ENCODE measurements at places on chromosomes 7 and 10.

- DNase-seq = no peak
These were observed 40.1 kb downstream of the RBM28 start for GRCh38 chr7:128303643-128304042.

DNA sequence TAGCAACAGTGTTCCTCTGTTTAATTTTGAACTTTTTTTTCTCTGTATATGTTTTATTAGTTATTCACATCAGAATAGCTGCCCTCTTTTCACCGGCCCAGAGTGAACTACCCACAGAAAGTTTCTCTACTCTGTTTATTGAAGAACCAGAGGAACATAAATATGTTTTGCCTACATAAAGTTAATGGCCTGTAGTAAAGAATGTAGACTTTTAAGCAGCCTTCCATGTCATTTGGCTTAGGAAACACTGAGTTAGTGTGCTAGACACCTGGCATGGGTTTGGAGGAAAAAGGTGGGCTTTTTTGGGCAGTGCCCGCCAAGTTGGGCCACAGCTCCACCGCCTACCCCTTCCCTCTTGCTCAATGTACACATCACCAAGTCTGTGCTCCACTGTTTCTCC, 8.9 kb upstream of the MEST start:
- DNase-seq = no peak

DNA sequence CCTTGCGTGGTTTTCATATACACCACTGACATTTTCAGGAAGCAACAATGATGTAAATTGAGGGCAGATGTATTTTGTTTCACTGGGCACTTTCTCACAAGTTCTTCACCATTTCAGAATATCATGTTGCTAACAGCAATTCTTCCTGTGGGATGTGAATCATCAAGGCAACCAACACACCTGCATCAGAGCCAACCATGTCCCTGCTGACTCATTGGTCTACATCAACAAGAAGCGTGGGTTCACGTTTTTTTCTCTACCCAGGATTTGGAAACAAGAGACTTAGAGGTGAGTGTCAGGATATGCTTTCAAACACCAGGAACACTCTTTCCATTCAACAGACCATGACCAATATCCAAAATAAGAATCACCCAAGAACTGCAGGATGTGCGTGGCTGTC, 203.9 kb downstream of the TEX36 start:
- DNase-seq = no peak

DNA sequence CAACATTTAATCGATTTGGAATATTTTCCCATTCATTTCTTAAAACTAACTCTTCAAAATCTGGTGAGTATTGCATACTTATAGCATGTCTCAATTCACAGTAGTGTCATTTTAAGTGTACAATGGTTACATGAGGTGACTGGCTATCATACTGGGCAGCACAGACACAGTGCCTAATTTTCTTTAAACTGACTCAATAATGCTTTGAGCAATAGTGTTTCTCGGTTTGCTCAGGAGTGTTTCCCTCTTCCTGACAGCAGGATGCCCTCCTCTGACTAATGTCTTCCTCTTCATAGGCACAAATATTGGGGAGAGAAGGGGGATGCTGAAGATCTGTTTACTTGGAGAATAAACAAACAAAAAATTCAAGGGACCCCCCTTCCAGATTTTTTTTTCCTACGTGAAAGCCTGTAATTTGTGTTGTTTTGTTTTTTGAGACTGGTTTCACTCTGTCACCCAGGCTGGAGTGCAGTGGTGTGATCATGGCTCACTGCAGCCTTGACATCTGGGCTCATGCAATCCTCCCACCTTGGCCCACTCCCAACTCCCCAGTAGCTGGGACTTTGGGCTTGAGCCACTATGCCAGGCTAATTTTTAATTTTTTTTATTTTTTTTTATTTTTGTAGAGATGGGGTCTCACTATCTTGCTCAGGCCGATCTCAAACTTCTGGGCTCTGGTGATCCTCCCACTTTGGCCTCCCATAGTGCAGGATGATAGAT, 2.2 kb downstream of the MRC1 start:
- no peak for DNase-seq

DNA sequence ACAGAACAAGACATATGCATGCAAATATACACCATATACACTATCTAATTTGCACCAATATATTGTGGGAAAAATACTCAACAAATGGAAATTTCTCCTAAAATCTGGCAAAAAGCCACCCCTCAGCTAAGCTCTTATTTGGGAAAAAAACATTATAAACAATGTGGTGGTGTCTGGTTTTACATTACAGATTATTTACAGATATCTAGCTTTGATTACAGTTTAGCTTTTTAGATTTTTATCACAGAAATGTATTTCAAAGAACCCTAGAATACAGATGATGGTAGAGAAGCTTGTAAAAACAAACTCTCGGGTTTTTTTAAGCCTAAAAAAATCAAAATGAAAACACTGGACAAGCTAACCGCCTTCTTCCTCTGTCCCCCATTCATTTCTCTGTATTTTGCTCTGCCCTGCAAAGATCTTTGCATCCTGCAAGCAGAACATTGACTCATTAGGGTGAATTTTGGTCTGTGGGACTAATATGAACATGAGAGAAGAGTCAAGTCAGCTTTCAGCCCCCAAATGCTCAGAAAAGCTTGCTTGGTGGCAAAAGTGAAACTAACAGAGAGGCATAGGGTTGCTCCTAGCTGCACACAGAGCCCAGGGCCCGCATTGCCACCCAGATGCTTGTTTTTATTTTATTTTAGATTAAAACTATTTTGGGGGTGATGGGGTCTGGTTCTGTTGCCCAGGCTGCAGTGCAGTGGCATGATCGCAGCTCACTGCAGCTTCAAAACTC, 88.8 kb upstream of the LYZL1 start:
- DNase-seq = no peak

DNA sequence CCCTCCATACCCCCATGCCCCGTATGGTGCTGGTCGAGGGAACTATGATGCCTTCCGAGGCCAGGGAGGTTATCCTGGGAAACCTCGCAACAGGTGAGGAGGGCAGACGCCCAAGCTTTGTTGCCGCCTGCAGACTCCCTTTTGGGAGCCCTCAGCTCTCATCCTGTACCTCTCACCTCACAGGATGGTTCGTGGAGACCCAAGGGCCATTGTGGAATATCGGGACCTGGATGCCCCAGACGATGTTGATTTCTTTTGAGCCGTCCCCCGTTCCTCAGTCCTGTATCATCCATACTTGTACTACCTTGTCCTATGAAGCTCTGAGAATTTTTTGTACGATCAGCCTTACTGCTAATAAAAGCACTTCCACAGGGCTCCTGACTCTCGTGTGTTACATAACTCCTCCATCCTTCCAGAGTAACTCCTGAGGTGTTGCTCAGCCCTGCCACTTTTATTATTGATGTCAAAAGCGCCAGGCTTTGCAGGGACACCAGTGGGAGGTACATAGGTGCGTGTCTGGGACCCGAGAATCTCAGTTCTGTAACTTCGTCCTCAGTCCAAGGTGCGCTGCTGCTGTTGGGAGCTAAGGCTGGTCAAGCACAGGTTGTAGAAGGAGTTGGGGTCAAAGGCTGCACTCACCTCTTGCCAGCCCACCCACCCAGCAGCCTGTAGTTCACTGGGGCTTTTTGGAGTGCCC, 1.1 kb downstream of the UFSP1 start:
- no peak for DNase-seq

DNA sequence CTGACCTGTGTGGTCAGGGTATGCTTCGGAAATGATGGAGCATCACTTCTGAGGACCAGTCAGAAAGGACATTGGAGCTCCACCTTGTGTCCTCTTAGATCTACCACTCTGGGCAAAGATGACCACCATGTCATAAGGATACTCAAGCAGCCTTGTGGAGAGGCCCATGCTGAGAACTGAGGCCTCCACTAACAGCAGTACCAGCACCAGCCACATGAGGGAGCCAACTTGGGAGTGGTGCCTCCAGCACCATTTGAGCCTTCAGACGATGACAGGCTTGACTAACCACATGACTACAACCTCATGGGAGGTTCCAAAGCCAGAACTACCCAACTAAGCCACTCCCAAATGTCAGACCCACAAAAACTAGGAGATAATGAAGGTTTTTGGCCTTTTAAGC, 116.0 kb downstream of the NPTX2 start:
- peak; percentile 4 for DNase-seq

GRCh38 chr10:78551184-78552005, 517.4 kb upstream of the ZMIZ1 start:
- DNase-seq = no peak

- DNase-seq = no peak
These were observed 1544.1 kb downstream of the REEP3 start for GRCh38 chr10:65065278-65065677.

GRCh38 chr10:70692043-70692603, 19.8 kb downstream of the ADAMTS14 start:
- DNase-seq = no peak

GRCh38 chr7:1979591-1980560, 252.9 kb downstream of the MAD1L1 start:
- no peak for DNase-seq

DNA sequence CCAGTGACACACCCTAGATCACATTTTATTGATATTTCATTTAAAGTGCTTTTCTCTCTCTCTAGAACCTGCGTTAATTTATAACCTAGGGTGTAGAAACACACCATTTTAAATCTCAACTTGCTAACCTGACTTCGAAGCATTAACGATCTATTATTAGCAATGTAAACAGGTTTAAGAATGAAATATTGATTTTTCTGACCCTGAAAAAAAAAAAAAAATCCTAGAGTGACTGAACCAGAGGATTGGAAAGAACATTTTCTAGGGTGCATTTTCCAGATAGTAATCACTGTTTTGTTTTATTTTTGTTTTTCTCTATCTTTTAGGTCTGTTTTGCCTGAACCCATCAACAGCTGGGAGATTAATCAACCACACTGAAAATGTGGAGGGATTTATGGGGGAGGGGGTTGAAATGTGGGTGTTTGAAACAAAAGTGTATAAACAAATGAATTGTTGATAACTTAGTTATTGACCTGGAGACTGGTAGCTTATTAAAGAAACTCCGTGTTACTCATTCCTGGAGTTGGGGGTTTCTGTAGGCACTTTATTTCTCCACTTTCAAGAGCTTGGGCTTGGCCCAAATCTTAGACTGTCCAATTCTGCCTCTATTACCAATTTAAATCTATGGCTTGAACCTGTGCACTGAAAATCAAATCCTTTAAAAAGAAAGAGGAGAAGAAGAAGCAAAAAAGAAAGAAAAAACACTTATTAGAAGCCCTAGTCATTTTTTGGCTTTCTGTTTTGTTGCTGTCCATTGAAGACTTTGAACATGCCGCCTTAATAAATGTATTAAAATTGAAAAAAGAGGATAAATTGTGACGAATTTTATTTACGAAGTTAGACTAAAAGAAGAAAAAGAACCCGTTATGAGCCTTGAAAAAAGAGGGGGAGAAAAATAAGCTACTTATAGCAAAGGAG, 2.8 kb downstream of the HOXA2 start:
- DNase-seq = no peak

- DNase-seq = peak; percentile 79
These were observed 22.2 kb downstream of the SLC37A3 start for GRCh38 chr7:140375892-140376730.

- DNase-seq = no peak
These were observed 34.3 kb upstream of the PTF1A start for GRCh38 chr10:23157691-23158369.

GRCh38 chr7:22352887-22353286, 4.1 kb downstream of the RAPGEF5 start:
- no peak for DNase-seq

- no peak for DNase-seq
These were observed 218.4 kb upstream of the KCND2 start for GRCh38 chr7:120054376-120055100.

All from CD4-positive, alpha-beta T cell treated with Interleukin-2 at 100 ng/mL for 4 hours (primary cell).